ENCODE measurements at places on chromosomes 1 and 21.

DNA sequence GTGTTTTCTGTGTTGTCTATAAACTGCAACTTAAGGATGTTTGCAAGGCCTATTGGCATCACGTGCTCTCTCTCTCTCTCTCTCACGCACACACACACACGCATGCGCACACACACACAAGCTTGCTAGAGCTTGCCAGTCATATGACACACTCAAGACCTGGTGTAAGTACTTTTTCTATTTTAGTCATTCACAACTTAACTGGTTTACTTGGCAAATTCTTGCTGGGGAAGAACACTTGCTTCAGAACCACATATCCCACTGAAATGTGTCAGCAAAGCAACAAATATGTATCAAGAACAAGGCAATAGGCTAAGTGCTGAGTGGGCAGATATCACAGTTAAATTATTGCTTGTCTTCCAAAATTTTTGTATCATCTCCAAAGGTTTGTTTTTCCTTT lies 107.8 kb downstream of the DISC1 start:
- no peak for DNase-seq

GRCh38 chr1:171763764-171764163 lies 17.7 kb upstream of the METTL13 start:
- no peak for DNase-seq

DNA sequence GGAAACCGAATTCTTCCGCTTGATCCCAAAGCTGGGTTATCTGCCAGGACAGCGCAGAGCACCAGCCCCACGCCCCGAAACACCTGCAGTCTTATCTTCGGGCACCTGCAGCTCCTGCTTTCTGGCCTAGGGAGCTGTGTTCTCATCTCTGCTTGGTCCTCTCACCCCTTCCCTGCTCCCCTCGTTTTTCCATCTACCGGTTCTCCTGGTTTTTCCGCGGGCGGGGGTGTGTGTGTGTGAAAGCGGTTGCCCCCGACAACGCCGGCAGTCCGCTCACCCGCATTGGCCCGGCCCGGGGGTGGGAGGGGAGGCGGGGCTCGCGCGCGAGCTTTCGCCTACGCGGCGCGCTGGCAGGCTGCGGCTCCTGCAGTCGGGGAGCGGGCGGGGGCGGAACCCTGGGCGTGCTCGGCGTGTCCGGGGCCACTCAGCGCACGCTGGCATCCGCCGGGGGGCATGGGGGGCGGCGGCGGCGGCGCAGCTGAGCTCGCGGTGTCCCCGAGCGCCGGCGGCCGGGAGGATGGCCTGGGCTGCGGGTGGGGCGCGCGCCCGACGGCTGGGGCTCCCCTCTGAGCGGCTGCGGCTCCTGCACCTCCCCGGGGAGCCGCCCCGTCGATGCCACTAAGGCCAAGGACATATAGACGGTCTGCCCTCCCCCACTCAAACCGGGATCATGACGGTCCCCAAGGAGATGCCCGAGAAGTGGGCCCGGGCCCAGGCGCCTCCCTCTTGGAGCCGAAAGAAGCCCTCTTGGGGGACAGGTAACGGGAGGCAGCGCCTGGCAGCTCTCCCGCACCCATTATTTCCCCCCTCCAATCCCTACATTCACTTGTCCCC lies 3.2 kb downstream of the ATP8B2 start:
- DNase-seq, result peak; percentile 14

DNA sequence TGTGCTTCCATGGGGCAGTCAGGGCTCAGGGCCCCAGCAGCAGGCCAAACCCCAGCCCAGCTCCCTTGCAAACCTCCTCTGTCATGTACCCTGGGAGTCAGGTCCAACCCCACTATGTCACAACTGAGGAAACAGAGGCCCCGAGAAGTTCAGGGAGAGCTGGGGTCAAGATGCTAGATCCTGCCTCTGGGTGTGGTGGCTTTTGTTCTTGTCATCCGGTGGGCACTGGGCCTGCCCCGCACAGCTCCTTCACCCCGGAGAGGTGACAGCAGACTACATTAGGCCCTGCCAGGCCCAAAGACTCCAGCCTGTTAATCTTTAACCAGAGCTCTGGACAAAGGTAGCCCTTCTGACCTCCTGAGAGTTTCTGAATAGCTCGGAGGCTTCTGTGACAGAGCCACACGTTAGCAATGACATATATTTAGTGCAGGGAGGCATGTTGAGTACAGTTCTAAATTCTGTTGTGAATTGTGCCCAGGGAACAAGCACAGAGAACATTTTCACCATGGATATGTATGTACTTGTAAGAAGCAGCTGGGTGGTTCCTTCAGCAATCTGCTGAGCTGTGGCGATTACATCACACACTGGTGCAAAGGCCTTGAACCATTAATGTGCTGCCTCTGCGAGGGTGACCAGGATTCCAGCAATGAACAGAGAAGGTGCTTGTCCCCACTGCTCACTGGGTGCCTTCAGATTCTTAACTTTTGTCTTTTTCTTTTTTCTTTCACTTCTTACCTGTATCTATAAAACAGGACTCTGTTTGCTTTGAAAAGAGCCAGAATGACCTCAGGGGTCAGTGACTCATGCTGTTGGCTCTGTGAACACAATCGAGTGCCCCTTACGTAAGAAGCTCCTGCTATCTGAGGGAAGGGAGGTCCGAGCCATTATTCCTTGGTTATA lies 102.8 kb downstream of the RHOU start:
- no peak for DNase-seq

- no peak for DNase-seq
Observed at GRCh38 chr1:214403431-214403830, 122.5 kb downstream of the SMYD2 start.

- DNase-seq, result no peak
Observed at GRCh38 chr1:48616710-48617109, 144.7 kb upstream of the SPATA6 start.

GRCh38 chr1:156513185-156513584 lies 12.6 kb upstream of the MEF2D start:
- DNase-seq, result no peak

GRCh38 chr21:14863745-14864210 lies 201.0 kb downstream of the NRIP1 start:
- DNase-seq, result no peak

DNA sequence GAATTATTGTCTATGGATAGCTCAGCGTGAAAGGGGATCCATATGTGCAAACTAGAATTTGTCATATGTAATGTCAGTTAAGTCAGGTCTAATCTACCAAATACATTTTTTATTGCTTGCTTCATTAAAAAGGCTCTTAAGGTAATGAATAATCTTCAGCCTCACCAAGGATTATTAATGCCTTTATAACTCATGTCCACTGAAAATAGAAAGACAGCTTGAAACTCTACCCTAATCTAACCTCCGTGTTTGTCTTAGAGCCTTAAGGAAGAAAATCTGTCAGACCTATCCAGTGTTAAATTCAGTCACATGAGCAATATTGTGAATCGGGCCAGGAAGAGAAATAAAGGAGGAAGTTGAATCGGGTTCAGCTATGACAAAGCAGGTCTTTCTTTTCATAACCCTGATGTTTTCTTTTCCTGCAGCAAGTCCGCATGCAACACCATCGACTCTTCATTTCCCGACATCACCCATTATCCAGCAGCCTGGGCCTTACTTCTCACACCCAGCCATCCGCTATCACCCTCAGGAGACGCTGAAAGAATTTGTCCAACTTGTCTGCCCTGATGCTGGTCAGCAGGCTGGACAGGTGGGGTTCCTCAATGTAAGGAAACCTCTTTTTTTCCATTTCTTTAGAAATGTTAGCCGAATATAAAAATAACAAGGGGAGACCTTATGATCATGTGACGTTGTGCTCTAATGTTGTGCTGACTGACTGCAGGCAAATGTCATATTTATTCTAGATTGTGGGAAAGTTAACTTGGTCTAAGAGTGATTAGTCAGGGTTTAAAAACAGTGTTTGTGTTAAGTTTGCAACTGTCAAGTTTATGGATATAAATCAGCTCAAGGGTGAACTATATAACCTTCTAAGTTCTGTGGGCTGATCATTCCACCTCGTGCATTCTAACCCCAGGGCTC lies 321.0 kb downstream of the TM2D1 start:
- no peak for DNase-seq

GRCh38 chr1:19936061-19936750 lies 12.8 kb upstream of the PLA2G2E start:
- no peak for DNase-seq

DNA sequence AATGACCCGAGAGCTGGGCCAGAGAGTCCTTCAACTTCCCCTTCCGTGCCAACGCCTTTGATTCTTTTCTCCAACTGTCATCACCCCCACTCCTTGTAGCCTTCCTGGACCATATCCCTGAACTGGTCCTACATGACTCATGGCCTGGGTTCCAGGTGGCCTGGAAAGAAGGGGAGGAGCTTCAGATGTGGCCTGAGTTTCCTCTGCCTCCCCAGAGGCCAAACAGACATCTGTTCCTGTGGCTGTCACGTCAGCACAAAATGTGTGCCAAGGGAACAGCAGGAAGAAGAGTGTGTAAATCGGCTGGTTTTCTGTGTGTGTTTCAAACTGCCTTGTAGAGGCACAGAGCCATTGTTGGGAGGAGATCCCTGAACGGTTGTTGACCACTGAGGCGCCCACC lies 24.9 kb upstream of the KIRREL1 start:
- DNase-seq, result no peak

GRCh38 chr1:228207381-228207810 lies 448 bp upstream of the OBSCN start:
- DNase-seq, result no peak

- peak; percentile 30 for DNase-seq
Observed at GRCh38 chr1:89483010-89483756, 41.4 kb upstream of the LRRC8B start.

- no peak for DNase-seq
Observed at GRCh38 chr1:240337781-240338180, 246.1 kb downstream of the FMN2 start.

DNA sequence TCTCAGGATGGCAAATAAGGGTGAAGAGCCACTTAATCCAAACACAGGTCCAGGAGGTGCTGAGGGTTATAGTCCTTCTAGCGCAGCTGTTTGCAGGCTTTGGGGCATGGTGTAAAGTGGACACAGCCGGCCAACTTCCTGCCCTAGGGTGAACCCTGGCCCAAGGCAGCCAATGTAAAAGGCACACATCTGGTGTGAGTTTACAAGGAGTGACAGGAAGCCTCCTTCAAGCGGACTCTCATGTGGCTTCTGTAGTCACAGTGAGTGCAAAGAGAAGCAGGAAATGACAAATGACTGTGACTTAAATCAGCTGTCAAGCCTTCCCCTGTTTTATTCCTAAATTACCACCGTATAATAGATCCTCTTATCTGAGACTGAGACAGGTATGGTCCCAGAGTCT lies 213.0 kb downstream of the CRB1 start:
- no peak for DNase-seq

DNA sequence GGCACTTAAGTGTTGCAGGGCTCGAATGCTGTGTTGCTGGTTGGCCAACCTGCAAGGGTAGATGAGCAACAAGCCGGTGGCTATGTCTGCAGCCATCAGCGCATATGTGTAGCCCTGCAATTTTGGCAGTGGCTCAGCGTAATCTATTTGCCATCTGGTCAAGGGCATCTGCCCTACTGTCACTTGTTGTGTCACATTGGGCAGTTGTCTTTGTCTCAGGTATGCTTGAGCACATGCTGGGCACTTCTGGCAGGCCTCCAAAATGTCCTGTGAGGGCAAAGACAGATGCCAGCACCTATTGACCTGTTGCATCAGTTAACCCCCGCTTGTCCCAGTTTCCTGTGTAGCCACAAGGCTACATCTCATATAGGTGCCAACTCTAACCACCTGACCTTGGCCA lies 111.8 kb downstream of the GDAP2 start:
- DNase-seq, result no peak

GRCh38 chr1:167221738-167222610 lies 1.3 kb downstream of the POU2F1 start:
- no peak for DNase-seq

GRCh38 chr21:32270748-32271147 lies 8.1 kb downstream of the MIS18A start:
- DNase-seq, result no peak

- DNase-seq, result no peak
Observed at GRCh38 chr1:18794561-18794960, 64.9 kb downstream of the TAS1R2 start.

GRCh38 chr1:30923597-30923996 lies 15.0 kb upstream of the SDC3 start:
- no peak for DNase-seq

GRCh38 chr1:34779526-34779925 lies 1.5 kb upstream of the GJB3 start:
- no peak for DNase-seq

DNA sequence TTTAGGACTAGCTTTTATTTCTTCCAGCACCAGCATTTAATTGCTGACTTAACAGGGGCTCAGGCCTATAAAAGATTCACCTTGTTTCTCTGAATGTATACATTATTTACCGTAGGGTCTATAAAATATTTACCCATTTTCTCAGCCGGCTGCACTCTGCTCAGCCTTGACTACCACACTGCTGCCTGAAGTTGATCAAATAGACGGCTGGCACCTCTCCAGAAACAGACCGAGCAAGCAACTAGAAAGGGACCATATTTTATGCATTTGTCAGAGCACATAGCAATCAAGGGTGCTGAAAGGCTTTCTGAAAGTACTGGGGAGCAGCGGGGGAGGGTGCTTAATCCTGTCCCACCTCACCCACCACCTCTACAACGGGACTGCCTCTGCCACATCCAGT lies 64.7 kb upstream of the FGGY start:
- peak; percentile 78 for DNase-seq

GRCh38 chr1:8165595-8166360 lies 139.7 kb upstream of the ERRFI1 start:
- DNase-seq, result no peak

GRCh38 chr1:234775477-234776246 lies 165.7 kb upstream of the IRF2BP2 start:
- no peak for DNase-seq

GRCh38 chr1:81733480-81733879 lies 67.3 kb upstream of the ADGRL2 start:
- DNase-seq, result no peak

DNA sequence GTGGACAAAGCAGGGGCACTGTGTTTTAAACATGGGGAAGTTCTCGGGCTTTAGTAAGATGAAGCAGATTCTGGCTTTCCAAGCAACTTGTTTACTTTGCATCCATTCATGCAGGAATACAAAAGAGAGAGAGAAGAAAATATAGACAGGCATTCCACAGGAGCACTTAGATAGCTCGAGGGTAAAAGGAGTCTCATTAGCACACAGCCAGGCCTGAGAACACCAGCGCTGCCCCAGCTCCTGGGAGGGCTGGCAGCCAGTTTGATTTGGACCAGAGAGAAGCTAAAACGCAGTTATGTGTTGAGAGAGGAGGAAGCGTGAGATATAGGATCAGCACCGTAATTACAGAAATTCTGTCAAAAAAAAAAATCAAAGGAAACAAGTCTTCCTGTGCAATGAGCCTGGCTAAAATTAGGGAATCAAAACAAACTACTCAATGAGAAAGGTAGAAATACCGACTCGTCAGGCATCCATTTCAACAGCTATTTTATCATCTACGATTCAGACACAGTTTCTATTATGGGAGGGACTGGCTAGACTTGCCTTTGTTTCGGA lies 68.2 kb downstream of the CLSTN1 start:
- DNase-seq, result no peak

Measured in NCI-H2081 treated with DMSO at 0.1 percent for 48 hours (cell line).